ENCODE measurements at places on chromosomes 2 and 18. TPM values are rescaled to one million over a fixed set of nuclear protein-coding genes. Genes with fewer than 3 reads are reported as not detected.

DNA sequence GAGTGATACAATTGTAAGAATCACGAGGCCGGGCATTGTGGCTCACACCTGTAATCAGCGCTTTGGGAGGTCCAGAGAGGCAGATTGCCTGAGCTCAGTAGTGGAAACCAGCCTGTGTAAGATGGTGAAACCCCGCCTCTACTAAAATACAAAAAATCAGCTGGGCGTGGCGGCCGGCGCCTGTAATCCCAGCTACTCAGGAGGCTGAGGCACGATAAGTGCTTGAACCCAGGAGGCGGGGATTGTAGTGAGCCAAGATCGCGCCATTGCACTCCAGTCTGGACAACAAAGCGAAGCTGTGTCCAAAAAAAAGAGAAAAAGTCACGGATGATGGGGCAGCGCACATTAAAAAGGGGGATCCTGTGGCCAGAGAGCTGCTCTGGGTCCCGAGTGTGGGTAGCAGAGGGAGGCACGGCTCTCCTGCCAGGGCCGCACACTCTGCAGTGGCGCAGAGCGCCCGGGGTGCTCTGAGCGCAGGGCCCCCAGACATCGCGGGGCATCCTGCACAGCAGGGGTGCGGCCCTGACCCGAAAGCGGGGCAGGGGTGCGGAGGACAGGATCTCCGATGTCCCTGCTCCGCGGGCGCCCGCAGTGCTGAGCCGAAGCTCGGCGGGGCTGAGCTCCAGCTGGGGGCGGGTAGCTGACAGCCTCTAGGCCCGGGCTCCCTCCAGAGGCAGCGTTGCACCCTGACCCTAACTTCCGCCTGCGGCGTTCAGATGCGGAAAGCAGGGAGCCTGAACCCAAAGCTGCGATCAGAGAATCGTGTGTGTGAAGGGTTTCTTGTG lies 30.4 kb upstream of the RAB6D start:
- peaks cover 39% of the 10 kb centered on the region for H3K27me3 ChIP-seq
- H3K4me1 ChIP-seq: no peaks in the 10 kb centered on the region
- peaks cover 2% of the 10 kb centered on the region for H3K36me3 ChIP-seq
- H3K27ac ChIP-seq: no peak overlapping the region
- H3K4me3 ChIP-seq: no peak overlapping the region

The SNORC gene
- 1.0 TPM for total RNA-seq

The GPR45 gene
- total RNA-seq: not detected

DNA sequence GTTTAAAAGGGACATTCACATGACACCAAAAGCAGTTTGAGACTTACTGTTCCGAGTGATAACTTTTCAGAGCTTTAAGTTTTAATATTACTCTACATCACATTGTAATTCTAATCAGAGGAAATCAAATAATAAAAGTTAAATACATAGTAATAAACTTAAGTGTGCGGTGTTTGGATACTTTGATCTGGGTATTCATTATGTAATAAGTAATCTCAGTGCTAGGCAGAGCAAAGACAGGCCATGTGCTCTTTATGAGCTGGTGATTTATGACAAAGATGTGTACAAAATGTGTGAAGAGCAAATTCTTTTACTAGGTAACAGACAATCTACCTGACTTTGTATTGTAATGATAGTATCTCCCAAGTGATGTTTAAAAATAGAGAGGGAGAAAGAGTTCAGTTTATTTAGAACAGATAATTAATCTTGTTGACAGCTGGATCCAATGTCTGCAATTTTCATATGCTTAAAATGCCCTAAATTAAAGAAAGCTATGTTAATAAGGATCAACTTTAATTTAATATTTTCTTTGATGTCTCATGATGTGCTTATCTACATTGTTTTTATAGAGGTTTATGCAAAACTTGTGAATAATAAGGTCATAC lies 4.4 kb downstream of the CFAP221 start:
- peaks cover 6% of the 10 kb centered on the region for H3K4me1 ChIP-seq
- no peak overlapping the region for H3K27ac ChIP-seq
- H3K27me3 ChIP-seq: peaks cover 48% of the 10 kb centered on the region
- DNase-seq: no peak

DNA sequence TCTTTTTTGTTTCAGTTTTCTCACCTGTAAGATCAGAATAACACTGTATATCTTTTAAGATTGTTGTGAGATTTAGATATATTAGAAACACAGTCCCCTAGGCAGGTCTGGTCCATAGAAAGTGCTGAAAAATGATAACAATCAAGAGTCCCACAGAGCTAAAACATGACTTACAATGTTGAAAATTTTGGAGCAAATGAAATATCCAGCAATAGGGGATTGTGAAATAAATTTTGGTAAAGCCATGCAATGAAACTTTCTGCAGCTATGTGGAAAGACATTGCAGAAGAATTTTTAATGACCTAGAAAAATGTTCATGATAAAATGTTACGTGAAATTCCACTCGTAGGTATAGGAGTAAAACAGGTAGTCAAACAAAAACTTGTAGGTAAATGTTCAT lies 127.6 kb upstream of the SERPINE2 start:
- H3K27me3 ChIP-seq: no peaks in the 10 kb centered on the region
- H3K4me3 ChIP-seq: no peak overlapping the region
- H3K27ac ChIP-seq: no peak overlapping the region
- no peaks in the 10 kb centered on the region for H3K36me3 ChIP-seq

- no peaks in the 10 kb centered on the region for H3K4me1 ChIP-seq
- H3K36me3 ChIP-seq: peaks cover 2% of the 10 kb centered on the region
- DNase-seq: no peak
- peaks cover 5% of the 10 kb centered on the region for H3K27me3 ChIP-seq
- no peak overlapping the region for H3K27ac ChIP-seq
These were observed 127.0 kb upstream of the NPAS2 start for GRCh38 chr2:100692906-100693305.

The NDUFB3 gene
- total RNA-seq: 33.8 TPM

- H3K36me3 ChIP-seq: peaks cover 3% of the 10 kb centered on the region
- no peak overlapping the region for H3K4me3 ChIP-seq
- peaks cover 28% of the 10 kb centered on the region for H3K27me3 ChIP-seq
- peaks cover 3% of the 10 kb centered on the region for H3K4me1 ChIP-seq
- H3K27ac ChIP-seq: no peak overlapping the region
These were observed 60.1 kb upstream of the DLX2 start for GRCh38 chr2:172162739-172163336.

DNA sequence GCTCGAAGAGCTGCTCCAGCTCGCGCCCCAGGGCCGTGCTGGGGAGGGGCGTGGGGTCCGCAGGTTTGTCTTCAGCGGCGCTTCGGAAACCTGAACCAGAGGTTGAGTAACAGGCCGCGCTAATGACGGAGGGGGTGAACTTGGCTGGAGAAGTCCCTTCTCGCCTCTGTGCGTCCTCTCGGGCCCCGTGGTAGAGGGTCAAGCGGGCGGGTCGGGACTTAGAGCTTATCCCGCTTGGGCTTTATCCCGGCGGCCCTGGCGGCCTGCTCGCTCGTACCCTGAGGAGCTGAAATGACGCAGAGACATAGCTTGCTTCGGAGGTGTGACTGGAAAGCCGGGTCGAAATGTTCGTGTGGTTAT lies 479 bp downstream of the RNMT start:
- peak overlapping the region; percentile 98 for H3K27ac ChIP-seq
- no peaks in the 10 kb centered on the region for H3K27me3 ChIP-seq
- no peaks in the 10 kb centered on the region for H3K36me3 ChIP-seq
- H3K4me3 ChIP-seq: peak overlapping the region; percentile 91
- DNase-seq: no peak

Data from T-helper 17 cell (primary cell).